ENCODE measurements at places on chromosomes 12 and 14.
A peak's percentile ranks its signal among the peaks of the same experiment; 100 is the strongest.

GRCh38 chr14:49612671-49613070, 7.8 kb downstream of the RPL36AL start:
- DNase-seq: no peak

DNA sequence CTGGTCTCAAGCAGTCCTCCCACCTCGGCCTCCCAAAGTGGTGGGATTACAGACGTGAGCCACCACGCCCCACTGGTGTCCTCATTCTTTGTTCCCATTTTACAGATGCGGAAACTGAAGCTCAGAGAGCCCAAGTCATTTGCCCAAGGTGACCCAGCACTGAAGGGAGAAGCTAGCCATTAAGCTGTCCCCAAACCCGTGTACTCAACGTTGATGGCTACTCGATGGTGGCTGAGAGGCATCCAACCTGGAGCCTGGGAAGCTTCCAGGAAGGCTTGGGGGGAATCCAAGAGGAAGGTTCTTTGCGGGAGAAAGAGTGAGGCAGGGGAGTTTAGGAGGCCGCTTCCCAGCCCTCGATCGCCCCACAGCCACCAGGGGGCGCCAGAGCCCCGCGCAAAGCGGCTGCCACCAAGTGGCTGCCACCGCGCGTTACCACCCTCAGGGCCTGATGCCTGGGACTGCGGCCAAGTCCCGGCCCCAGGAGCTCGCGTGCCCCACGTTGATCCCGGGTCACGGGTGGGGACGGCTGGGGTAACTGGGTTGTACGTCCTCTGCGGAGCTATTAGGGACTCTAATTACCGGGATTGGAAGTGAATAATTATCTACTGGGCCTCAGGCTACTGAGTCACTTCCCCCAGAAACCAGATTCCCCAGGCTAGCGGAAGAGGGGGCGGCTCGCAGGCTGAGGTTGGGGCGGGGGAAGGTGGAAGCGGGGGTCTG, 8.8 kb upstream of the SH2B3 start:
- peak; percentile 42 for DNase-seq

DNA sequence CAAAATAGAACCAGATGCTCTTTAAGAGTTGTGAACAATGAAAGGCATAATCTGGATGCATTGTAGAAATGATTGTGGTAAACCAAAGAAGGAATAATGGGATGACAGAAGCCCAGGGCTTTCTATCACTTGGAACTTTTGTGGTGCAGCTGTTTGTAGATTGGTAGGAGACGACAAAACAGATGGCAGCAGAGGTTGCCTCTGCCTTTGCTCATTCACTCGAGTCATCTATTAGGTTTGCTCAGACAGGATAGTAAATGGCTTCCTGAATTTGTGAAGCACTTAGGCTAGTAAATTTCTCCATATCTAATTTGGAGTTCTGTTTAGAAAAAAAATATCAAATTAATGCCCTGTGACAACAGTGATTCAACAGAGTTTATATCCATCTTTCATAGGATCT, 78.4 kb downstream of the FGD4 start:
- DNase-seq: peak; percentile 99

- DNase-seq: no peak
Measured at GRCh38 chr12:6560501-6561205, 4.8 kb upstream of the IFFO1 start.

DNA sequence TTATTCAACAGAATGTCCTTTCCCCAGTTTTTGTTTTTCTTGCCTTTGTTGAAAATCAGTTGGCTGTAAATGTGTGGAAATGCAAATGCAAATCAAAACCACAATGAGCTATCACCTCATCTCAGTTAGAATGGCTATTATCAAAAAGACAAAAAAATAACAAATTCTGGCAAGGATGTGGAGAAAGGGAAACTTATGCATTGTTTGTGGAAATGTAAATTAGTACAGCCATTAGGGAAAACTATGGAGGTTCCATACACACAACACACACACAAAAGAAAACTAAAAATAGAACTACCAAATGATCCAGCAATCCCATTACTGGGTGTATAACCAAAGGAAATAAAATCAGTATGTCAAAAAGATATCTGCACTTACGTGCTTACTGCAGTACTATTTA, 518.8 kb upstream of the ATXN7L3B start:
- no peak for DNase-seq

DNA sequence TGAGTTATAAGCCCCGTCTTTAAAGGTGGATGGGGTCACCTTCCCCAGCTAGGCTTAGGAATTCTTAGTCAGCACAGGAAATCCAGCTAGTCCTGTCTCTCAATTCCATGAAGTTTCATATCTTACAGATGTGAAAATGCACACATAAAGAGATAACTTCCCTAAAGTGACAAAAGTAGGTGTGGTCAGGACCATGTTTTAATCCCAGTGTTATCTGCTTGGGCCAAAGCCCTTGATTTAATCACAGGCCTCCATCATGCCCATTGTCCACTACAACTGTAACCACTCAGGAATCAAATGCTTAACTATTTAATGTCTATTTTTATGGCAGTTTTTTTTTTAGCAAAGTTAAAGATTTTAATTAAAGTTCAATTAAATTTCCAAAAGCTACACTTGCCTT, 194.4 kb upstream of the BTG1 start:
- no peak for DNase-seq

- no peak for DNase-seq
Measured at GRCh38 chr12:31588976-31589375, 2.0 kb downstream of the DENND5B start.

- DNase-seq: no peak
Measured at GRCh38 chr12:84085046-84085445, 827.6 kb downstream of the SLC6A15 start.

- no peak for DNase-seq
Measured at GRCh38 chr12:102350070-102350469, 130.3 kb downstream of the IGF1 start.

DNA sequence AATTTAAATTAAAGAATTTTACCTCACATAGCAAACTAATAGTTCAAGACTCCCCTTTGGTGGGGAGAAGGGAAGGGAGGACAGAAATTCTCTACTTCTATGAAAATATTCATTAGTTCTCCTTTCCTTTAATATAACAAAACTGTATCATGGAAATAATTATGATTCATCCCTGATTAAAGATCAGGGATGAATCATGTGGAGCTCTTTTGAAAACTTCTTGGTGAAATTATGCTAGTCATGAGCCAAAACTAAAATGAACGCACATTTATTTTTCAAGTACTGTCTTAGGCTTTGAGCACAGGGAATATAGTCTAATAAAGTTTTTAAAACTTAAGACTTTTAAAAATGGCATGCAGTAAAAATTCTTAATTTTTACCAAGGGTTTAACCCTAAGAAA, 17.1 kb downstream of the TMBIM4 start:
- no peak for DNase-seq

DNA sequence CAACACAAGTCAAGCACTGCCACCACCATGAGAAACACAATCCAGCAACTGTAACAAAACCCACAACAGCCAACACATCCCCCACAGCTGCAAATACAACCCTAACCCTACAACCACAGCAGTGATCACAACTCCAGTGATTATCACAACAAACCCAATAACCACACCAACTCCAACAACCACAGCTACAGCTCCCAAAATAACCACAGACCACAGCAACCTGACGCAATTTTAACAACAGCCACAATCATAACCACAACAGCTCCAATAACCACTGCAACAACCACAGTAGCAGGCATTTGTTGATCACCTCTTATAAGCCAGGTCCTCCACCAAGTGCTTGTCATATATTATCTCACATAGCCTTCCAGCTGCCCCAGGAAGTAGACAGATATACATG, 42.2 kb upstream of the FAM181A start:
- DNase-seq: no peak

- DNase-seq: no peak
Measured at GRCh38 chr14:95007921-95008320, 149.4 kb downstream of the DICER1 start.

- DNase-seq: no peak
Measured at GRCh38 chr12:130477701-130478100, 140.0 kb downstream of the PIWIL1 start.

DNA sequence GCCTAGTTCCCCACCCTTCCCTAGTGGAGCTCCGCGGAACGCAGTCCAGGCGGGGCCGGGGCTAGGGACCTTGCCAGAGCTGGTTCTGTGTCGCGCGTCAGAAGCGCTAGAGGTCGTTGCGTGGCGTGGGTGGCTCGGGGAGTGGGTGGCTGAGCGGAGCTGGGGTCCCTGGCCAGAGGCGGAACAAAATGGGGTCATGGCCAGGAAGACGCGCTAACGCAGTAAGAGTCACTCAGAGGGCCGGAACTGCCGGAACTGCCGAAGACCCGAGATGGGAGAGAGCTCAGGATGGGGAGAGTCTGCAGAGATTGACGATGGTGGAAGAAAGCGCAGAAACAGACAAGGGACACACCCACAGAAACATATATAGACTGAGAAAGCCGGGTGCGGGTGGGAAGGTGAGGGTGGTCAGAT, 4.8 kb downstream of the DGKA start:
- no peak for DNase-seq

DNA sequence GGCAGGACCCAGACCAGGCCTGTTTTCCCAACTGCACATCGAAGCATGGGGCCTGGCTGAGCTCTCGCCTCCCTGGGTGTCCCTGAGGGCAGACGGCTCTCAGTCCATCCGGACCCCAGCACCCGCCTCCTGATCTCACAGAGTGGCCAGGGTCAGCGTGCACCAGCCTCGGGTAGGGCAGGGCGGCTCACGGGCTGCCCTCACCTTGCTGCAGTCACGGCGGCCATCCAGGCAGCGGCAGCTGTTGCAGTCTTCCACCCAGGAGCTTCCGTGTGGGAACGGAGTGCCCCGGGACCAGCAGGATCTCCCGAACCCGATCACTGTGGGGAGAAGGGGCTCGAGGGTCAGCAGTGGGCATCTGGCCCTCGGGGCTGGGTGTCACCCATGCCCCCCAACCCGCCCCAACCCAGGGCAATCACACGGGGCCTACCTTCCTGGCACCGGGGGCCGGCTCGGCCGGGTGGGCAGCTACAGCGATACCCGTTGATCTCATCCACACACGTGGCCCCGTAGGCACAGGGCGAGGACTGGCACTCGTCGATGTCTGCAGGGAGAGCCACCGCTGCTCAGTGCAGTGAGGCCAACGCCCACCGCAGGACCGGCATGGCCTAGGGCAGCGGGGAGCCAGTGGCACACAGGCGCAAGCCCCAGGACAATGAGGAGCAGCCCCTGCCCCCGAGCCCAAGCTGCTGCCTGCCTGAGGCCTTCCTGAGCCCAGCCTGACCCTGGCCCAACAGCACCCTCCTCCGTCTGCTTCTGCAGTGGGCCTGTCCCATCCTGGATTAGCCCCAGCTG, 22.2 kb downstream of the JAG2 start:
- no peak for DNase-seq
